ENCODE measurements at places on chromosomes 16 and 17.

GRCh38 chr16:87051526-87052320, 265.5 kb downstream of the C16orf95 start:
- no peak for DNase-seq

DNA sequence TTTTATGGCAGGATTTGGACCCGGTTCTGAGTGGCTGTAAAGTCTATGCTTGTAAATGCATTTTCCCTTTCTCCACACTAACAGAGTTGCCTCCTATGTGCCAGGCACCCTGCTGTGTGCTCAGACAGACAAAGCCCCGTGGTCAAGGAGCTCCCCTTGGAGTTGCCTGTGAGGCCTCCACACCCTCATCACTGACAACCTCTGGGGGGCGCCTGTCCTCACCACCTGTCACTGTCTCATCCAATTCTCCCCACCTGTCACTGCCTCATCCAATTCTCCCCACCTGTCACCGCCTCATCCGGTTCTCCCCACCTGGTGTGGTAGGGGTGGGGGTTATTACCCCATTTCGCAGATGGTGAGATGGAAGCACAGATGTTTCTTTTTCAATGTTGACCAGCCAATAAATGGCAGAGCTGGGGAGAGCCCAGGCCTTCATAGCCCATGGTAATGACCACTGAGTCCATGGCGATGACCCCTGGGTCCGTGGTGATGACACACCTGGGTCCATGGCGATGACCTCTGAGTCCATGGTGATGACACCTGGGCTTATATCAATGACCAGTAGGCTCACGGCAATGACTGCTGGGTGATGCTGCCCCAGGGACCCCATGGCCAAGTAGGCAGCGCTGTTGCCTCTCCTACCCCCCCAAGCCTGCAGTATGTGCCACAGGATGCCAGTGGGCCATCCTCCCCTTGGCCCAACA, 150.1 kb downstream of the IRF8 start:
- peak; percentile 12 for DNase-seq

GRCh38 chr17:56604691-56605290, 11.3 kb downstream of the NOG start:
- DNase-seq = no peak

DNA sequence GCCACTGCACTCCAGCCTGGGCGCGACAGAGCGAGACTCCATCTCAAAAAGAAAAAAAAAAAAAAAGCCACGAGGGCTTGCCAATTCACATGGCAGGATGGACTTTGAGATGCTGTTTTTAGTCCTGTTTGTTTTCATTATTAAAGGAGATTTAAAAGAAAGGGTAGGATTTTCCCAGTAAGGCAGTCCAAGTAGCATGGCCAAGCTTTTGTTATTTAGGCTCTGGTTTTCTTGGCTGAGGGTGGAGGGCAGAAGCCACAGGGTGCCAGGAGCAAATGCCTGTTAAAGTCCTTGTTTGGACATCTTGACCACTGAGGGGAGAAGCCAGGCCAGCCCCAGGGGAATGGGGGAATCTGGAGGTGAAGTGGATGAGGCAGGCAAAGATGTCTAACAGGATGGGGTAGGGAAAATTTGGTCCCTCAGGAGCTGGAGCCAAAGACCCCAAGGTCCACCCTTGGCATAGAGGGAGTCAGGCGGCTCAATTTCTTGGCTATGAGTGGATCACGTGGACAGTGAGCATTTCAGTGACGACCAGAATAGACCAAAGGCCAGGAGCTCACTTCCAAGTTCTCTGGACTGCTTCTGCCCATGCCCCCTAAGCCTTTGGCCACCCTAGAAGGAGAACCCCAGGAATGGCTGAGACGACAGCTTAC, 20.8 kb upstream of the PLLP start:
- no peak for DNase-seq

DNA sequence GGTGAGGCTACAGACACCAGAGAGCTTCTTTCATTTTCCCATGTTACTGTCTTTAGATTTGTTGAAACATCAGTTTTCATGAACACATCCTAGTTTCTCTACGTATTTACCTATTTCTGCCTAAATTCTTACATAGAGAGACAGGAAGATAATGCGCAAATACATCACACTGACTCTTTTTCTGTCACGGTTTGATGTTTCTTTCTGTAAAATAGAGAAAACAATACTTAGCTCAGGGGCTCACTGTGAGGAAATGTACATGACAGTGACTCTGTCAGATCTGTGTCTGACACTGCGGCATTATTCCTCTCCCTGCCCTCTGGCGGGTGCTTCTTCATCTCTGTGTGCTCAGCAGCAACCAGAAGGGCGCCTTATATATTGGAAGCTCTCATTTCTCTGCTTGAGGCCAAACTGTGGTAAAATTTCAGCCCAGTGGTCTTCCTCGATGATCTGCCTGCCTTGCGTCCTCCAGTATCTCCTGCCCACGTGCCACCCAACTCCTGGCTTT, 264.1 kb downstream of the PHKB start:
- no peak for DNase-seq

- DNase-seq = peak; percentile 9
These were observed 27.4 kb upstream of the ADGRG1 start for GRCh38 chr16:57600952-57601580.

GRCh38 chr17:69012895-69013805, 47.6 kb downstream of the ABCA9 start:
- no peak for DNase-seq

DNA sequence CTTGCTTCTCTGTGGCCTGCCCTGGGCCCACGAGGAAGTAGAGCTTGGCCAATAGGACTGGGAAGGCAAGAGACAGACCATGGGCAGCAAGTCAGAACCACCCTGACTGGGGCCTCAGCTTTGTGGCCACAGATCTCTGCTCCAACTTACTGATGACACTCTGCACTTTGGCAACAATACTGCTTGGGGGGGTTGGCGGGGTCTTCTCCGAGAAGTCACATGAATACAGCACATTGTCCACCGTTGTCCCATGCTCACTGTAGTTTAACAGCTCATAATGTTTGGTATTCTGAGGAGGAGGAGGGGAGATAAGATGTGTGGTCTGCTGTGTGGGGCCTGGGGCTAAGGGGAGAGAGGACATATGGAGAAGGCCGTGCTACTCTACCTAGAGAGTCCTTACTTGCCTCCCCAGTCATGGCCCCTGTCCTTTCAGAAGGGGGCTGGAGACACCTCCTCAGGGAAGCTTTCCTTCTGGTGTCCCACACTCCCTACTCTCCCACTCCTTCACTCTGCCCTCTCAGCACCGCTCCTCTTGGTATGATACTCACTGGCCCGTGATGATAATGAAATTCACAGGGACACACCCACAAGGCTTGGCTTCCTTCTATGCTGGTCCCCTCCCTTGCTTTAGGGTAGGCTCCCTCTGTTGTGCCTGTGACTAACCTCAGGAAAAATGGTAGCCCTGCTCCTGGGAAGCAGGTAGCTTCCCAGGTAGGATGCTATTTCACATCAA, 4.0 kb upstream of the DHRS13 start:
- DNase-seq = no peak

DNA sequence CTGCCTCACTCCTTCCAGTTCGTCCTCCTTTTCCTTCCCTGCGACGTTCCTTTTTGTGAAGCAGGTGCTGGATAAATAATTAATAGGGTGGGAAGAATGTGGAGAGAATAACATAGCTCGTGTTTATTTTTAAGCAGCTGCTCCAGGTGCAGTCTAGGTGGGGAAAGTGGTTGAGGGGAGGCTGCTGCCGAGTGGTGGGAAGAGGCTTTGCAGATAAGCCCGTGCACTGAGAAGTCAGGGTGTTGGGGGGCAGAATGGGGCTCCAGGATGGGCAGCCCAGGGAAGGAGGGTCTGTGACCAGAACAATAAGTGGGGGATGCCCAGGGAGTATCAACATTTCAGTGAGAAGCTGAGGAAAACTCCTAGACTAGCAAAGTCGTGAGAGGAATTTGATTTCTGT, 300.5 kb downstream of the CPPED1 start:
- DNase-seq = no peak

GRCh38 chr17:56324676-56325075, 171.4 kb downstream of the ANKFN1 start:
- no peak for DNase-seq

DNA sequence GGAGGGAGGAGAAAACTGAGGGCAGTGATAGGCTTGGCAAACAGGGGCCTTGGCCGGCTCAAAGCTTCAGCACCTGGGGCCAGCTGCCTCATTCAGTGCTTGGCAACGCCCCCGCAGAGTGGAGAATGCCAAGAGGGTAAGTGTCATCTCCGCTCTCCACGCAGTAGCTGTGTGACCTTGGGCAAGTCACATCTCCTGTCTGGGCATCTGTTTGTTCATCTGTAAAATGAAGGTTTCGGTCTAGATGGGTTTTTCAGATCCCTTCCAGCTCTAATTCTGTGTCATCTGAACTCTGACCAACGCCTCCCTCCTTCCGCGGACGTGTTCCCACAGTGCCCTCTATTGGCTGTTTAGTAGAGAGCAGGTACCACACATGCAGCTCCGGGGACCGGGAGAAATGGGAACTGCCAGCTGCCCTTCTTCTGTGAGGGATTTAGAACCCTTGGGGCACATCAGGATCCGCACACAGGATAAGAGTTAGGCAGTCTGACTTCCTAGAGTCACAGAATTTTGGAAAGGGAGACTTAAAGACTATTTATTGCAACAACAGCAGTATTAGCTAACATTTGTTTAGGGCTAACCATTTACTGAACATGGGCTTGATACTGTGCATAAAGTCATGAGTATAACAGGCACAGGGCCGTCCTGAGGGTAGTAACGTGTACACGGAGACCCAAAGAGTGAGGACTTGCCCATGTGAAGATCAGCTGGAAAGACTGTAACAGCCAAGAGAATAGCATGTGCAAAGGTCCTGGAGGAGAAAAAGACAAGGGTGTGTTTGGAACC, 26.8 kb downstream of the GP2 start:
- peak; percentile 52 for DNase-seq

DNA sequence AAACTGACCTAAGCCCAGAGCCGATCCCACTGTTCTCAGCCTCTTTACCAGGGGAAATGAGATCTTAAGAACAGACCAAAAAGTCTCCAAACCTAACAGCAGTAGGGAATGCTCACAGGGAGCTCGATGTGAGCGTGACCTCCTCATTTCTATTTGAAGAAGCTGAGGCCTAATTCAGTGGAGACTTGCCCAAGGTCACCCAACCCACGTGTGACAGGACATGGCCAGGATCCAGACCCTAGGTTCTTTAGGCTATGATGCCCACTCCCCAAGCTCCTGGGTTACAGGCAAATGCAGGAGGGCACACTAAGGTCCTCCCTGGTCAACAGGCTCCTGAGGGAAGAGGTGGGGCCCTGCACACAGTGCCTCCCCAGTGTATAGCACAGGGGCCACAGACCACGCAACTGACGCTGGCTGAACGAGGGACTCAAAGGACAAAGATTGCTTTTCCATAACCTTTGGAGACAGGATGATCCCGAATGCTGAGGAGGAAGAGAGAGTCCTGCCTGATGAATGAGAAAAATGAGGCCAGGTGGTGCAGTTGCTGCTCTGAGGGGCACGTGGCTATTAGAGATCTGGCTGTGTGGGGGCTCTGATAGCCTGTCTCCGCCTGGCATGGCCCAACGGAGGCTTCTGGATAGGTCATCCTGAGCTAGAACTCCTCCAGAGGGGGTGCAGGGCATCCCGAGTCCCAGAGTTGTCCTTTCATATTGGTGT, 24.0 kb downstream of the MAP3K14 start:
- DNase-seq = no peak

- no peak for DNase-seq
These were observed 99.3 kb downstream of the GAS7 start for GRCh38 chr17:10099051-10099571.

- DNase-seq = no peak
These were observed 100.3 kb downstream of the C16orf95 start for GRCh38 chr16:87216841-87217275.

GRCh38 chr17:57663326-57664070, 81.6 kb downstream of the CCDC182 start:
- no peak for DNase-seq

- no peak for DNase-seq
These were observed 207.1 kb downstream of the ZFHX3 start for GRCh38 chr16:72840631-72841381.

DNA sequence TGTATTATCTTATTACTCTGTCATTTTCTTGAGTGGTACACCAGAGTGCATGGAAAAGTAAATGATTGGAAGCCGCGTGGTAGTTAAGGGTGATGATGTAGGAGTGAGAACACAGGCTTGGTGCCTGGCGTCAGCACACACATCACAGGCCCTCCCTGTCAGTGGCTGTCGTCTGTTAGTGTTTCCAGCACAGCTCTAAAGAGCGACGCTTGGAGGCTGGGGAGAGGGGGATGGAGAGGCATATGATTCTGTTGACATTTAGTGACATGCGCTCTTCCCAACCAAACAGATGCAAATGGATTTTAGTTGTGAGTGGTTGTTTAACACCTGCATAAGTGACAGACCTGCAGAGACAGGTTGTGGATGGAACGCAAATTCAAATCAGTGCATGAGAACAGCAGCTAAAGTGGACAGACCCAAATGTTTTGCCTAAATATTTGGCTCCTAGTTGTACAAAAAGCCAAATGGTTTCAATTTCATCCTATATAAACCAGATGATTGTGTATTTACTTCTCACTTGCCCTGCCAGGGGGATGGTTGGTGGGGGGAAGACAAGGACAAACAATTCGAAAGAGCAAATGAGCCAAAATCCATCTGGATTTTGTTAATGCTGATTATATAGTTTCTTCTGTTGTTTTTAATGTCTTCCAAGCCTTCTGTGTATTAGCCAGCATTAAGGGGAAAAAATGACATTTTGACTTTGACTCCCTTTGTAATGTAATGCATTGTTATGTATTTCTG, 222.3 kb downstream of the WWOX start:
- DNase-seq = no peak

- no peak for DNase-seq
These were observed 1.8 kb downstream of the PLLP start for GRCh38 chr16:57282510-57283213.

- no peak for DNase-seq
These were observed 407.3 kb downstream of the XYLT1 start for GRCh38 chr16:17063201-17064139.

GRCh38 chr17:45905814-45906213, 11.5 kb downstream of the MAPT start:
- DNase-seq = no peak

GRCh38 chr16:49455181-49455990, 81.8 kb downstream of the C16orf78 start:
- no peak for DNase-seq

DNA sequence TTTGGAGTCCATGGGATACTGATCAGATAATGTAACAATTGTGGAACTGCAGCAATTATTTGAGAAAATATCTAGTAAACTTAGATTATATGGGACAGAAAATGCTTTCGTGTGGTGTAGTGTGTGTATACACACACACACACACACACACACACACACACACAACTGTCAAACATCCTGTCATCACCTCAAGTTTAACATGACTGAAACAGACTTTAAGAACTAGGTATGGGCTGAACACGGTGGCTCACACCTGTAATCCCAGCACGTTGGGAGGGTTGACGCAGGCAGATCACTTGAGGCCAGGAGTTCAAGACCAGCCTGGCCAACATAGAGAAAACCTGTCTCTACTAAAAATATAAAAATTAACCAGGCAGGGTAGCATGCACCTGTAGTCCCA, 544 bp upstream of the EVI2A start:
- DNase-seq = peak; percentile 59

GRCh38 chr16:81639348-81639747, 139.7 kb upstream of the PLCG2 start:
- DNase-seq = no peak

All from activated CD4-positive, alpha-beta memory T cell treated with anti-CD3 and anti-CD28 coated beads for 36 hours (primary cell).